Kidney (tissue), 22 donors: ENCODE measurements at places on chromosomes 1 and 21. TPM values are rescaled to one million over a fixed set of nuclear protein-coding genes. Genes with fewer than 3 reads are reported as not detected.

RAD54L gene
- total RNA-seq = 1.7 TPM

DNA sequence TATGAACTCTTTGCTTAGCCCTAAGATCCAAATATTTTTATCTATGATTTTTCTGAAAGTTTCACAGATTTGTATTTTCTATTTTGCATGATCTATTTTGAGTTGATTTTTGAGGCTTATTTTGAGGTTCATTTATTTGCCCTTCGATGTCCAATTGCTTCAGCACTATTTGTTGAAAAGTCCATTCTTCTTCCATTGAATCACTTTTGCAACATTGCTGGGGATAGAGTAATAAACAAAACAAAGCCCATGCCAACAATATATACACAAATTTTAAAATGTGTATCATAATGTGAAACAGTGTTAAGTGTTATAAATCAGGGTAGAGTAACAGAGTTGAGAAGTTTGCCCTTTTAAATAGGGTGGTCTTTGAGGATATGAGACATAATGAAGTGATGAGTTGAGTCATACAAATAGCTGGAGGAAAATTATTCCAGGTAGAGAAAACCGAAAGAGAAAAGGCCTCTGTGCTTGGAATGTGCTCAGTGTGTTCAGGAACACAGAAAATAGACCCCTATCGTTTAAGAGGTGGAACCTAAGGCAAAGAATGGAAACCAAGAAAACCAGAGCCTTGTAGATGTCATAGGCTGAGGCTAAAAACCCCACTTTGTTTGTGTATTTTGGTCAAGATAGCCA, 172.7 kb upstream of the NR5A2 start:
- no peaks in the 10 kb centered on the region for H3K27me3 ChIP-seq
- H3K4me1 ChIP-seq = no peaks in the 10 kb centered on the region
- H3K36me3 ChIP-seq = no peaks in the 10 kb centered on the region
- no peak overlapping the region for H3K4me3 ChIP-seq
- no peak for DNase-seq

GRCh38 chr1:174883409-174883808, 116.3 kb upstream of the CACYBP start:
- H3K27me3 ChIP-seq = no peaks in the 10 kb centered on the region
- H3K4me3 ChIP-seq = no peak overlapping the region
- no peaks in the 10 kb centered on the region for H3K36me3 ChIP-seq
- peak; percentile 51 for DNase-seq

S100A4 gene
- total RNA-seq = 141 TPM

- no peak for DNase-seq
- peaks cover under 1% of the 10 kb centered on the region for H3K36me3 ChIP-seq
- H3K27ac ChIP-seq = no peak overlapping the region
- H3K4me1 ChIP-seq = no peaks in the 10 kb centered on the region
- no peak overlapping the region for H3K4me3 ChIP-seq
Observed at GRCh38 chr1:228348708-228349467, 57.7 kb downstream of the TRIM11 start.

DNA sequence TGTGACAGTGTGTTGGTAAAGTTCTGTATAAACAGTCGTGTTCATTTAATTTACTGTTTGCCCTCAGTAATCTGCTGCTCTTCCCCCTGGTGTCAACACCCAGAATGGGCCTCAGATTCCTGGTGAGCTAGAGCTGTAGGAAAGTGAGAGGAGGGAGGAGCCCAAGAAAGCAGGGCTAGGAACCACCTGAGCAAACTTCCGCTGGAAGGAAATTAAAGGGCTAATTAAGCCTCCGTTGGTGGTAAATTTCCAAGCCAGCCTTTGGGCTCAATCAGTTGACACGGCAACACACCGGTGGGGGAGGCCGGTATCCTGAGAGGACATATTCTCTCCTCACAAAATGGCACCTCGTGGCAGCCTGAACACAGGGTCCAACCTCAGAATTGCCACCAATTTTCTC, 32.9 kb downstream of the RAB3B start:
- peak; percentile 15 for DNase-seq
- H3K4me1 ChIP-seq = no peaks in the 10 kb centered on the region
- no peak overlapping the region for H3K27ac ChIP-seq

DNA sequence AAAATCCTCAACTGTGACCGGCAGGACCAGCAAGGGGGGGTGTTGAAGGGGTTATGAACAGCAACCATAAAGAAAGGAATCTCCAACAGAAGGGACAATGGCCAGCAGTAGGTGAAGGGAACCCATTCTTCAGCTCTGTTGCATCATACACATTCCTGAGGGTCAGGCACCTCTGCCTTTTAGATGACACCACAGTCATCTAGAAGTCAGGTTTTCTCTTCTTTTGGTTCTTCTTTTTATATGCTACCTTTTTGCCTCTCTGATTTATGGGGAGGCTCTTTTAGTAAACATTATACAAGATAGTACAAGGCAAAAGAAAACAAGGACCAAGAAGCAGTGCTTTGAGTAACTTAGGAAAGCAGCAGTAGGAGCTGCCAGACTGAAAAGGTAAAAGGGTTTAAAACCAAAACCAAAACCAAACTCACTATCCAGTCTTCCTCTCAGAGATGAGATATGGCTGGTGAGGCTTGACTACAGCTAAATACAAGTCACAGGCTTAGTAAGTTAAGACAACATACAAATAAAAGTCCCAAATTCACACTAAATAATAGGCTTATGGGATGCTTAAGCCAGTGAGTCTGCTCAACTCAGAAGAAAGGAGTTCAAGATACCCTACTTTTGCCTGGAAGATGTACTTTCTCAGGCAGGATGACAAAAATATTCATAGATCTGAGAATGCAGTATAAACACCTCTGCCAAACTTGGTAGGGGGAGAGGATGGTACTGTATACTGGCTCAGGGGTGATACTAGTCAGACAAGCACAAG, 4.1 kb downstream of the TEX38 start:
- no peak overlapping the region for H3K4me3 ChIP-seq
- H3K4me1 ChIP-seq = no peaks in the 10 kb centered on the region
- no peak overlapping the region for H3K27ac ChIP-seq
- no peak for DNase-seq
- no peaks in the 10 kb centered on the region for H3K27me3 ChIP-seq
- H3K36me3 ChIP-seq = peaks cover 22% of the 10 kb centered on the region

CFAP410 gene
- total RNA-seq = 23.3 TPM

PLA2G2D gene
- 1.1 TPM for total RNA-seq

GRCh38 chr1:98322086-98322485, 339.4 kb upstream of the SNX7 start:
- no peaks in the 10 kb centered on the region for H3K27me3 ChIP-seq
- no peaks in the 10 kb centered on the region for H3K36me3 ChIP-seq
- no peak for DNase-seq
- no peaks in the 10 kb centered on the region for H3K4me1 ChIP-seq
